Cortex of kidney (tissue), 1 donor: ENCODE measurements at places on chromosomes 4 and X.

DNA sequence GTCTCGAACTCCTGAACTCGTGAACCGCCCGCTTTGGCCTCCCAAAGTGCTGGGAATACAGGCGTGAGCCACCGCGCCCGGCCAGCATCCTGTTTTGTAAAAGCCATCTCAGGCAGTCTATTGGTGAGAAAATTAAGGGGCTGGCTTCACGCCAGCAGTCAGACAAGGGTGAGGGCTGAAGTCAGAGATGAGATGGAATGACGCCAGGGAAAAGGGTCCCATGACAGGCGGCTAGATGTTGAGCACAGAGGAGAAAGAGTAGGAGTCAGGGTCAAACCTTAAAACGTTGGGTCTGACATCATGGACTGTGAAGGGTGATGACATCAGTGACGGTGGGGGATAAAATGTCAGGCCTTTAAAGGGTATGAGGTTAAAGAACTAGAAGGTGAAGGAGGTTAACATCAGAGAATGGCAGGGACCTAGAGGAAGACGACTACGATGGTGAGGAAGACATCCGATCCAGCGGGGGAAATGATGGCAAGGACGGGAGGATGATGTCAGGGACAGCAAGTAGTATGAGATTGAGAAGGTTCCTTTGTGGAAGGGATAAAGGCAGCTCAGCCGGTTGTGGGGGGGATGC lies 504 bp upstream of the RBM3 start:
- DNase-seq, result no peak

GRCh38 chr4:110211007-110211769 lies 12.8 kb upstream of the ELOVL6 start:
- DNase-seq, result no peak

DNA sequence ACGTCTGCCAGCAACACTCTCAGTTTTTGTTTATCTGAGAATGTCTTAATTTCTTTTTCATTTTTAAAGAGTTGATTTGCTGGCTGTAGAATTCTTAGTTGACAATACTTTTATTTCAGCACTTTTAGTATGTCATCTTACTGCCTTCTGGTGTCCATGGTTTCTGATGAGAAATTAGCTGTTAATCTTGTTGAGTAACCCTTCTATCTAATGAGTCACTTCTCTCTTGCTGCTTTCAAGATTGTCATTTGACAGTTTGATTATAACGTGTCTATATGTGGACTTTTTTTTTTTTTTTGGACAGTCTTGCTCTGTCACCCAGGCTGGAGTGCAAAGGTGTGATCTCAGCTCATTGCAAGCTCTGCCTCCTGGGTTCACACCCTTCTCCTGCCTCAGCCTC lies 24.0 kb upstream of the TMEM255A start:
- DNase-seq, result no peak

DNA sequence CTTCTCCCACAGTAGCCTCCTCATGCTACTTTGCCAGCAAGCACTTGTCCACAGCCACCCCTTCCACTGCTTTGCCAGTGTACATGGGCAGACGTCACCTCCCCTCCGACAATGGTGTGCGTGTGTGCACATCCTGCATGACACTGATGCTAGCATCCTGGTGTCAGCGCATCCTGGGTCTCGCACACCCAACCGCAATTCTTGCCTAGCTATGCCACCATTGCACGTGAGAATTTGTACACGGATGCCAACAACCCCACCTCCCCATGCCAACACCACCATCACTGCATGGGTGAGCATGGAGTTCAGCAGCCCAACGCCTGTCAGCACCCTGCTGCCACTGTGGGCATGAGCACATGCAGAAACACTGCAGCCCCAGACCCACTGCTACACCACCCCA lies 550.0 kb downstream of the STPG2 start:
- no peak for DNase-seq

GRCh38 chr4:53197772-53198142 lies 168.1 kb downstream of the SCFD2 start:
- DNase-seq, result no peak

DNA sequence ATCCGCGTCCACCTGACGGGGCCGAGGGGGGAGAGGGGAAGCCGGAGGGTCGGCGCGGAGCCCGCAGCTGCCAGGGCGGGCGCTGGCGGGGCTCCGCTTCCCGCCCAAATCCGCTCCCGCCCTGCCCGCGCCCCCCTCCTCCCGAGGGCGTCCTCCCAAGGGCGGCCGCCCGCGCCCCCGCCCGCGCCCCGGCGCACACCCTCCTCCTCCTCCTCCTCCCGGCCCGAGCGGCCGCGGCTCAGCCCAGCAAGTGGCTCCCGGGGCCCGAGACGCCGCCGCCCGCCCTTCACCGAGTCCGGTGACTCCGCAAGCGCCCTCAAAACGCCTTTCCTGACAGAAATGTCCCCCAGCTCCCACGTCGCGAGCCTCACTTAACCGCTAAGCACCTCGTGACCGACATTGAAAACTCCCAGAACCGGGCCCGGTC lies 487 bp downstream of the HMGB2 start:
- DNase-seq, result peak; percentile 37
